ENCODE measurements at places on chromosomes 2 and 18.

DNA sequence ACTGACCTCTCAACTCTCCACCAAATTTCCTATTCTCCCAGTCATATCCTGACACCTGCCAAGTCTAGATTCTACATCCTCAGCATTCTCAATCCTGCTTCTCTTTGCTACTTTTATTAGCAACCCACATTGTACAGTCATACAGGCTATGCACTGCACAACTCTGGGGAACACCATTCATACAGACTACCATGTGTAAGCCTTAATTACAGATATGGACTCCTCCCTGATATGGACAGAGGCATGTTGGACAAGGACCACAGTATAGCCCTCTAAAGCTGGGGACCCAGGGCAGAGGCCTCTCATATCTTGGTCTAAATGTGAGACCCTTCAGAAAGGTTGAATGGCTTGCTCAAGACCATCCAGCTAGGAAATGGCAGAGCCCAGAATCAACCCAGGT is 36.3 kb downstream of the BOLA3 start:
- peak; percentile 9 for DNase-seq

- no peak for DNase-seq
Observed at GRCh38 chr2:59389240-59389639, 1148.1 kb upstream of the FANCL start.

GRCh38 chr2:176392744-176393414 is 123.6 kb downstream of the MTX2 start:
- DNase-seq = no peak

GRCh38 chr2:241261628-241262027 is 53.8 kb downstream of the HDLBP start:
- DNase-seq = no peak

GRCh38 chr18:48620071-48620470 is 81.2 kb downstream of the CTIF start:
- no peak for DNase-seq

GRCh38 chr2:68564426-68564825 is 79.0 kb upstream of the PROKR1 start:
- no peak for DNase-seq

GRCh38 chr2:110677080-110677479 is 783 bp downstream of the BUB1 start:
- DNase-seq = no peak

DNA sequence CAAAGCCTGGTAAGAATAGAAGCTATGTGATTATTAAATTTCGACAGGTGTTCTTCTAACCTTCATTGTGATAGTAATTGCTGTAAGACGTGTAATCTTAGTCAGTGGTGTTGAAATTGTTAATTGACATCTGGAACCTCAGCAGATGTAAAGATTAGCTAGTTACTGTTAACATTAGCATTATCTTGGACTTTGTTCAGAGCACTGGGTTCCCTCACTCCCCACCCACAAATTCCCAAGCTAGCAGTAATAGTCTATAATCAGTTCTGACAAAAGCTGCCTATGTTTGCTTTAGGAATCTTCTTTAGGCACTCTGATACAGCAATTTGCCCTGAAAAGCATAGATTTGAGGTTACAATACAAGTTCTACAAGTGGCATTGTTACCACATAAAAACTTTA is 233.7 kb downstream of the EN1 start:
- no peak for DNase-seq

GRCh38 chr2:85719609-85720240 is 25.6 kb downstream of the GNLY start:
- DNase-seq = peak; percentile 25

GRCh38 chr2:184646177-184646576 is 47.8 kb downstream of the ZNF804A start:
- DNase-seq = no peak

GRCh38 chr2:178891959-178892485 is 84.8 kb upstream of the TTN start:
- no peak for DNase-seq

- DNase-seq = no peak
Observed at GRCh38 chr2:134327367-134327766, 73.5 kb downstream of the MGAT5 start.

DNA sequence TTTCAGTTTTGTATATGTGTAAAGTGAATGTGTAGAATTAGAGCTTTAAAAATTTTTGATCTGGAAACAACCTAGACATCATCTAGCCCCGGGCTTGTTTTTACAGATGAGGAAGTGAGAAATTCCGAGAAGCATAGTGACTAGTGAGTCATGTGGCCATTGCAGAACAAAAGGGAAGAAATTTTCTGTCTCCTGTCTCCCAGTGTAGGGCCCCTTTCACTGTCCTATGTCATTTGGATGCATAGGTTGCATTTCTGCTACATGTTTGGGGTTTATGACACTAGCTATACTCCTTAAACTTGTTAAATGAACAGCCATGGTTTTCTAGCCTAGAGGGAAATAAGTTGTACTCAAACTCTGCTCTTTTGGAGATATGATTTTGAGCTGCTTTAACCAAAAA is 84.6 kb downstream of the PLCL1 start:
- no peak for DNase-seq

GRCh38 chr2:84844141-84844540 is 36.7 kb downstream of the TRABD2A start:
- no peak for DNase-seq

DNA sequence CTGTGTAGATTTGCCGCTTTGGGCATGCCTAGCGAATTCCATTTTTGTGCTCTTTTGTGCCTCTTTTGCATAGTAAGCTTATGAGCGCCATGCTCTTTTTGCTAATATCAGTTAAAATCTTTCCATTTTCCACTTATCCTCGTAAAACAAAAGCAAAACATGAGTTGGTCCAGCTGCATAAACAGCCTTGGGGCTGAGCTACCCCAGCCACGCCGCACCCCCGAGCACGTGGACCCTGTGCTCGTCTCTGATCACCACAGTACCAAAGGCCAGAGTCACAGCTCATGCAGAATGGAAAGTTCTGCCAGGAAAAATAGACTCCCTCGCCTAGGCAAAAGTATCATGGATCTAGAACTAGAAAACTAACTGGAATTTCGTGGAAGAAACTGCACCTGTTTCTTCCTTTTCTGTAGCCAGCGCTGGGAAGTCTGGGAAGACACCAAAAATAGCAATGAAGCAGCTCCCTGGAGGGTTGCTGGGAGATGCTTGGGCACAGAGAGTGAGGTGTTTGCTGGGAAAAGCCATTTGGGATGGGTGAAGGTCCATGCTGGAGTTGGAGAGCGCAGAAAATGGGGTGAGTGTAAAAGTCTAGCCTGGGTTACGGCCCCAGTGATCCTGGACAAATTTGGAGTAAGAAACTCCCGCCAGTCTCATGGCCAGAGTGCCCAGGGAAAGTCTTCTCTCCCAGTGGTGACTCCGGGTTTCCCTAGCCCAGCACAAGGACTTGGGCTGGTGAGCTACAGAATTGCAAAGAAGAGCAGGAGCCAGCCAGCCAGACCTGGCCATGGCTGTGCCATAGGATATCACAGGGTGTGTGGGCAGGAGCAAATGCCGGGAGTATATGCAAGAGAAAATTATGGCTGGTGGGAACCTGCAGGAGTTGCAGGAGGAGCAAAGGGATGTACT is 218.4 kb downstream of the GBX2 start:
- no peak for DNase-seq

GRCh38 chr2:52818958-52819357 is 948.6 kb upstream of the CHAC2 start:
- DNase-seq = no peak

- no peak for DNase-seq
Observed at GRCh38 chr18:24914685-24915084, 437.3 kb downstream of the ZNF521 start.

DNA sequence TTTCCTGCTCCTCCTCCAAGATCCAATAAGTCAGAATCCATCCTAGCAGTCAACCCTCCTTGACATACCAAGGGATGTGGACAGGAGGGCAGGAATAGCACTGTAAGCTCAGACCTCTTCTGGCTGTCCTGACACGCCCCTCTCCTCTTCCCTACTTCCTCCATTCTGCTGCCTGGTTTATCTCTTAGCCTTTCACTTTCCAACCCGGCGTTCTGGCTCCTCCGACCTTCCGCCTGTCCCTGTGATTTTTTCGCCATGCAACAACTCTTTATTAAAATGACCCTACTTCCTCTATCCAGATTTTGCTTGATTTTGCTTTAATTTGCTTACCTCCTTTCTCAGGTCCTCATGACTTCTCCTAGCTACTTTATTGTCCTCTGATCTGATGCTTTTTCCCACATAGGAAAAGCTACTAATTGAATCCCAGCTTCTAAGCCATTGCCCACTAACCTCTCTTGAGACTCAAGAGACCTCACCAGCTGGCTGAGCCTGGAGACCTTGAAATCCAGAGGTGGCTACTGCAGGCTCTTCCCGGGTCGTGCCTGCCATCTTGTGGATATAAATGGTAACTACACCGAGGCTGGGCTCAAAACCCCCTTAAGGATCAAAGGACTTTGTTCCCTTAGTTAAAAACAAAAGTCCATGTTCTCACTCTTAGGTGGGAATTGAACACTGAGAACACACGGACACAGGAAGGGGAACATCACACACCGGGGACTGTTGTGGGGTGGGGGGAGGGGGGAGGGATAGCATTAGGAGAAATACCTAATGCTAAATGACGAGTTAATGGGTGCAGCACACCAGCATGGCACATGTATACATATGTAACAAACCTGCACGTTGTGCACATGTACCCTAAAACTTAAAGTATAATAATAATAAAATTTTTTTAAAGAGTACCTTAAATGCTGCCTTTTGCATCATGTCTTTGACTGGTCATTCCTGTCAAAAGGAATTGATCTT is 139.4 kb downstream of the AKAIN1 start:
- DNase-seq = peak; percentile 64

GRCh38 chr2:188964976-188965546 is 9.1 kb upstream of the COL3A1 start:
- DNase-seq = no peak

GRCh38 chr2:67232936-67233335 is 164.2 kb upstream of the ETAA1 start:
- no peak for DNase-seq

- no peak for DNase-seq
Observed at GRCh38 chr2:205766779-205767359, 84.6 kb downstream of the NRP2 start.

DNA sequence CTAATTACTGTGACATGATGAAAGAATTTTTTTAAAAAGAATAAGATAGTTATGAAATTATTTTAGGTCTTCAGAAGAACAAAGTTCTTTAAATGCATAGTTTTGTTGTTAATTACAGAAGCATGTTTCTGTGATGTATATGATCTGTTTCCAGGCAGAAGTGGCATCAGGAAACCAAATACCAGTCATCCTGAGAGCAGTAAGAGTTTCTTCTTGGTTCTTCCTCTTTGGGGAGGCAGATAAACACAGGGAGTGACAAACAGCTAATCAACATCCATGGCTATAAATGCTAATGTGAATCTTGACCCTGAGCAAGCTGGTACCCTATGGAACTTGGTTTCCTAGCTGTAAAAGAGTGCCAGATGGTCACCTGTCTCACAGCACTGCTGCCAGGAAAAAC is 29.2 kb downstream of the WIPF1 start:
- DNase-seq = no peak

DNA sequence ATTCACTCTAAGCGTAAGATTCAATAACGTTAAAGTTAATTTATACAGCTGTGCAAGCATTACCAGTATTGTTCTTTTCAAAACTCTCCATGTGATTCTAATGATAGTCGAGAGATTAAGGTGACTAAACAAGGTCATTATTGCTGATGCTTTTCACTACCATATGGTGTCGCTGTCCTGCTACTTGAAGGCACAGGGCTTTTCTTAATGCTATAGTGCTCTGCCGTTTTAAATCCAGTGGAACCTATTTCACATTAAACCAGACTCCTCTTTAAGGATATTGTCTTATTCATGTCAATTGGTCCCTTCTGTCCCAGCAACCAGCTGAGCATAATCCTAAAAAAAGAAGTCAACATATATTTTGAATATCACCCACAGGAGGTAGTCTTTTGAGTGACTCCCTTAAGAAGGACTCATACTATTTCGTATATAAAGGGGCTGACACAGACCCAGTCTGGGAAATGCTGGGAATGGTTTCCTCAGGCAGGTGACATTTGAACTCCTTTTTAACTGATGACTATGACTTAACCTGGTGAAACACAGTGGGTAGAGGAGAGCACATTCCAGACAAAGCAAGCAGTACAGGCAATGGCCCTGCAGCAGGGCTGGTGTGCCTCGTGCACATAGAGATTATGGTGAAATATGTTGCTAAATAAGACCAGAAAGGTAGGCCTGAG is 53.9 kb upstream of the CYTIP start:
- no peak for DNase-seq

DNA sequence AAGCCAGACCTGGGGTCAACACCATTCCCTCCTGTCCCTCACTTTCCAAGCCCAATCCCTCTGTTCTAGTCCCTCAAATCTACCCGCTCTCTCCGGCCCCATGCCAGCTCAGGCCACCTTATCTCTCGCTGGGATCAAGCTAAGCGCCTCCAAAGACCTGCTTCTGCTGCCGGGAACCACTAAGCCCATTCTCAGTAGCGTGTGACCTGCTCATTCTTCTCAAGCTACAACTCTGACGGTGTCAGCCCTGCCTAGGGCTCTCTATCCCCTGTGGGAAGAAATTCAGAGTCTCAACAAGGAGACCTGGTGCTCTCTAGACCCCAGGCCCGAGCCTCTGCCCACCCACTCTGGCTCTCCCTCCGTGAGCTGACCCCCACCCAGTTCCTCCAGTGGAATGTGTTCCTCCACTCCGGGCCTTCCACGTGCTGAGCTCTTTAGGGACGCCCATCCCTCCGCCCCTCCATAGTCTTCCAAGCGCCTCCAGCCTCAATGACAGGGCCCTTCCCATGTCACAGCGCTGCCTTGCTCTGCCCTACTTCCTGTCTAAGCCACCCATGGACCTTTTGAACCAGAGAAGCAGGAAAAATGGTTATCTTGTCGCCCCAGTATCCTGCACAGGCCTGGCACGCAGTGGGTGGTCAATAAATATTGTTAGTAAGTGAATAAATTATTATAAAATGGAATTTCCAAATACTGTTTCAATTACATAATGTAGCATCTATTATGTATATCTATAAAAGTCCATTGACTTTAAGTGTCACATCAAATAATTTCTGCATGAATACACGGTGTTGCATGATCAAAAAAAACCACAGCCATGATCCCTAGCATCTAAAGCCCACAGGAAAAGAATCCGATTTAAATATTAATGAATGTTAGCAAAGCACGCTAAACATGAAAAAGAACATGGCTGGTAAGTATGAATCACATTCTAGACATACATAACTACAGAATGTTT is 127.6 kb downstream of the ZNF516 start:
- no peak for DNase-seq

- DNase-seq = peak; percentile 52
Observed at GRCh38 chr2:236971131-236971821, 114.4 kb upstream of the COPS8 start.

- DNase-seq = no peak
Observed at GRCh38 chr2:174485788-174486562, 854 bp downstream of the GPR155 start.

GRCh38 chr2:96264656-96265348 is 995 bp downstream of the TMEM127 start:
- DNase-seq = peak; percentile 62
